ENCODE measurements at places on chromosomes 6 and 20. TPM values are rescaled to one million over a fixed set of nuclear protein-coding genes. Genes with fewer than 3 reads are reported as not detected.

- H3K27me3 ChIP-seq = peaks cover 18% of the 10 kb centered on the region
- no peak overlapping the region for H3K4me3 ChIP-seq
- peaks cover 1% of the 10 kb centered on the region for H3K36me3 ChIP-seq
Measured at GRCh38 chr6:137743493-137743892, 123.6 kb upstream of the TNFAIP3 start.

DNA sequence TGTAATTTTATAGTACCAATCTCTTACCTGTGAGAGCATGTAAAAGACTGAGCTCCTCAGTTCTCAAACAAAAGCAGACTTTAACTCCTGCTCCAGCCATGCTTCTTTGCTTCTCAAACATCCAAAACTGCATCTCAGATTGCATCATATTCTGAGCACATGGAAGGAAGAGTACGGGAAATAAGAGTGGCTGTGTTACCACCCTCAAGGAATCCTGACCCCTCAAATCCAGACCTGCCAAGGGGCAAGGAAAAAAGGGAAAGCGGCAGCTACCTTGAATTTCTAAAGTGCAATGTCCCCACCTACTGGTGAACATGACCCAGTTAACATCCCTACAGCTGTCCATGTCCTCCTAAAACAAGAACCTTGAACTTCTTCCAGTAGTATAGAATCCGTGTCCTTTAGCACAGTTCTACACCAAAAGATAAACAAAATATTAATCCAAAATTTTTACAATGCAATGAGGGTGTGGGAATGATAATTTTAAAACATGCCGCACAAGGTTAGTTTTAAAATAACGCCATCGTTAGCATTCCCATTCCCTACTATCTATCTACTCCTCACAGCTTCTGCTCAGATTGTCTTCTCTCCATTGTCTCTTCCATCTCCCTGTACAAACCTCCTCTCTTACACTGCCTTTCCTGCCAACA is 34.1 kb upstream of the HLA-DQB1 start:
- DNase-seq = peak; percentile 21
- peaks cover 54% of the 10 kb centered on the region for H3K27me3 ChIP-seq
- H3K4me1 ChIP-seq = no peaks in the 10 kb centered on the region
- no peaks in the 10 kb centered on the region for H3K36me3 ChIP-seq
- H3K4me3 ChIP-seq = no peak overlapping the region
- no peak overlapping the region for H3K27ac ChIP-seq

DNA sequence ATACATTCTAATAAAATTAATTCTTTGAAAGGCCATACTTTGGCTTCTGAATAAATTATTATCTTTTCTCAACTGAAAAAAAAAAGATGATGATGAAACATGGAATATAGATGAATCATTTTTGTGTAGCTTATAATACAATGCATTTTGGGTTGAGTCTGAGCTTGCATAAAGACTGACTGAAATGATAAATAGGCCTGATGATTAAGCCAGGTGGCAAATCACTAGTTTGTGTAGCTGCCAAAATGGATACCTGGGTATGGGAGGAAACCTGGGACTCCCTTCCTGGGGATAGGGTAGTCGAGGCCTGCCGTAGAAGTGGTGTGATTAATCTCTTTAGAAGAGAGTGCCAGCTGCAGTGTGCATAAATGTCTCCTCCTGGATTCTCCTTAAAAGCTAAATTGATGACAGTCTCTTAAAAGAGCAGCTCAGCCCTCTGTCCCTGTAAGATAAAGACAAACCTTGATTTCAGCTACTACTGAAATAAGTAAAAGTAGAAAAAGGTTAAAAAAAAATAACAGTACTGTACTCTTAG is 275.1 kb downstream of the GRIK2 start:
- DNase-seq = no peak
- no peak overlapping the region for H3K27ac ChIP-seq
- no peaks in the 10 kb centered on the region for H3K27me3 ChIP-seq

GRCh38 chr6:11203306-11204004 is 29.0 kb downstream of the NEDD9 start:
- H3K4me1 ChIP-seq = peaks cover 76% of the 10 kb centered on the region
- peak overlapping the region; percentile 95 for H3K27ac ChIP-seq
- H3K4me3 ChIP-seq = peak overlapping the region; percentile 48
- no peak for DNase-seq

GRCh38 chr6:39669207-39669972 is 55.8 kb downstream of the KIF6 start:
- H3K4me3 ChIP-seq = no peak overlapping the region
- H3K4me1 ChIP-seq = no peaks in the 10 kb centered on the region
- no peaks in the 10 kb centered on the region for H3K36me3 ChIP-seq
- DNase-seq = no peak
- H3K27me3 ChIP-seq = peaks cover 24% of the 10 kb centered on the region

- H3K36me3 ChIP-seq = no peaks in the 10 kb centered on the region
- H3K27me3 ChIP-seq = no peaks in the 10 kb centered on the region
- H3K4me3 ChIP-seq = no peak overlapping the region
- H3K4me1 ChIP-seq = no peaks in the 10 kb centered on the region
- no peak overlapping the region for H3K27ac ChIP-seq
Measured at GRCh38 chr20:11965602-11966001, 47.9 kb downstream of the BTBD3 start.

DNA sequence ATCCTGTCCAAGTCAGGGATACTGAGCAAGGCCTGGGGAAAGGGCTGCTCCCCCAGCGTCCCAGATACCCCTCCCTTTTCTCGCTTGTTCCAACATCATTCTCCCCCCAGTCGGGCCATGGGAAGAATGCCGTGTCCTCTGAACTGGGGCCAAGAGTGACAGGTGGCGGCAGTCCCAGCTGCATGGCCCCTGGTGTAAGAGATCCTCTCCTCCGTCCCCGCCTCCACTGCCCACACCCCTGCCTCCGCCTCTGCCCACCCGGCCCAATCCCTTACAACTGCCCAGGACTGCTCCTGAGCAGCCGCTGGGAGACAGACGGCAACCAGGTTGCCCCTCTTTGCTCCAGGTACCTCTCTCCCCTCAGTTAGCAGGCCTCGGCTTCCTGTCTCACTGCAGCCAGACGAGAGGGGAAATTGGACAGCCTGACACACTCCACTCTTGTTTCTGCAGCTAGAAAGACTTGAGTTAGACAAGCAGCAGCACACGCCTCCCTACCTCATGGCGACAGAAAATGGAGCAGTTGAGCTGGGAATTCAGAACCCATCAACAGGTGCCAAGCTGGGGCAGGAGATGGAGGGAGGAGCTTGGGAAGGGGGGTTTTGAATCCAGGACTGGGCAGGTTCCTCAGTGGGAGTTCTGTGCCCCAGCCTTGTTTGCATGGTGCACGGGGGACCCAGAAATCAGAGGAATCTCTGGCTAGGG is at the start of gene MYLK2:
MYLK2 (plus strand) TSS at position 274 of the 702 bp plus-strand sequence; CDS start at position 499, 225 bp downstream.
- H3K27ac ChIP-seq = no peak within 1 kb of the TSS
- no peaks in the 10 kb centered on the region for H3K4me1 ChIP-seq
- H3K36me3 ChIP-seq = no peaks in the 10 kb centered on the region
- H3K27me3 ChIP-seq = no peaks in the 10 kb centered on the region
- no peak within 1 kb of the TSS for H3K4me3 ChIP-seq

DNA sequence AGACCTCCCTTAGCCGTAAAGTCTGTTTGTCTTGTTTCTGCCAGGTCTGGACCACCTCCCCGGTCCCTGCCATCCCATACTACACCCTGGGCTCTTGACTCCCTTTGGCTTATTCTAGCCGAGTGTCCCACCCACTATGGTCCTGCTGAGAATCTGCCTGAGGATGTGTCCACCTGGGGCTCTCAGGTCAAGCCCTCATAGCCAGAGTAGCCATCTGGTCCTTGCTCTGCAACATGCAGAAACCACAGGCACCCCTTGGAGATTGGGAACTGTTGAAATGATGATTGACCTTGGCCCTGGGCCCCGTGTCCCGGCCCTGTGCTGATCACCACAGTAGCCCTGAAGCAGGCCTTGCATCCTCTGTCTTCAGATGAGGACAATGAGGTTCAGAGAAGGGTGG is 44.0 kb downstream of the VSTM2L start:
- no peaks in the 10 kb centered on the region for H3K27me3 ChIP-seq
- DNase-seq = no peak
- no peak overlapping the region for H3K4me3 ChIP-seq
- H3K27ac ChIP-seq = no peak overlapping the region
- no peaks in the 10 kb centered on the region for H3K4me1 ChIP-seq

GRCh38 chr20:59253779-59254319 is 46.6 kb upstream of the EDN3 start:
- peak overlapping the region; percentile 65 for H3K4me3 ChIP-seq
- no peaks in the 10 kb centered on the region for H3K27me3 ChIP-seq

DNA sequence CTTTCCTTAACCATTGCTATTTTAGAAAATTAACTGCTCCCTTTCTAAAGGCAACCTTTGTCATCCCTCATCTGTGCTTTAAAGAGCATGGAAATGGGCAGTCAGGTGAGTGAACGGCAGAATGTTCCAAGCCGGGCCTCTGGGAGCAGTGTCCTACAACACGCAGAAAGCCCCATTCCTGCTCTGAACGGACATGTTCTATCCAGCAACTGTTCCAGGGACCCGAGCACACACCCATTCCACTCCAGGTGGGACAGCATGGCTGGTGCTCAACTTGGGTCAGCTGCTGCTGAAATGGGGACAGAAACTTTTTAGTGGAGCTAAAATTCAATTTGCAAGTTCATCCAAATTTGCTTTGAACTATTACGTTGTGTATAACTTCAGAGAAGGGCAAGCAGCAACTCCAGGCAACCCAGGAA is 26.7 kb downstream of the DIDO1 start:
- no peak for DNase-seq
- H3K4me1 ChIP-seq = peaks cover 62% of the 10 kb centered on the region
- peak overlapping the region; percentile 85 for H3K4me3 ChIP-seq
- H3K36me3 ChIP-seq = peaks cover 7% of the 10 kb centered on the region

Gene TAF4
- 15.7 TPM for total RNA-seq

Gene NKX2-2
- not detected for total RNA-seq

Gene PREX1
- 112 TPM for total RNA-seq

Gene LRP11
- 6.0 TPM for total RNA-seq

Gene UBE2C
- 197 TPM for total RNA-seq

Gene SNHG17
- 137 TPM for total RNA-seq

Gene KCNK15
- 0.48 TPM for total RNA-seq

Gene IYD
- not detected for total RNA-seq

Gene SLC35F1
- total RNA-seq = 0.50 TPM

Measured in activated T-cell treated with anti-CD3 and anti-CD28 coated beads, Interleukin-2, amount 50 U/mL, for 72 hours (primary cell).